Activated CD4-positive, alpha-beta T cell treated with anti-CD3 and anti-CD28 coated beads, Interleukin-2, Interleukin-6, amounts not matched to agents 100 ng/mL and 50 ng/mL, durations not matched to agents 16 hours and 8 hours (primary cell): ENCODE measurements at places on chromosomes 11 and 22.

DNA sequence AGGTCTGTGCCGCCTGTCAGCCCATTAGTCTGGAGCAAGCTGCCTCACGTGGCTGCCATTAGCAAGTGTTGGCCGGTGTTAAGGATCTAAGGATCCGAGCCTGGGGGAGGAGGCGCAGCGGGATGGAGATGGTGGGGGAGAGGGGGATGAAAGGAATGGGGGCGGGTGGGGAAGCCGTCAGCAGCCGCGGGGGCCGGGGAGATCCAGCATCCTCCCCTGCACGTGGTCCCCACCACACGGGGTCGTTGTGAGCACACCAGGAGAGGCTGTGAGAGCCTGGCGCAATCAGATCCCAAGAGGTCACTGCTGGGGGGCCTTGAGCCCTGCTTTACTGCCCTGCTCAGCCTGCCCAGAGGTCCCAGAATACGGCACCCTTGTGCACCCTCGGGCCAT, 7.3 kb downstream of the CABP7 start:
- peak; percentile 39 for DNase-seq

DNA sequence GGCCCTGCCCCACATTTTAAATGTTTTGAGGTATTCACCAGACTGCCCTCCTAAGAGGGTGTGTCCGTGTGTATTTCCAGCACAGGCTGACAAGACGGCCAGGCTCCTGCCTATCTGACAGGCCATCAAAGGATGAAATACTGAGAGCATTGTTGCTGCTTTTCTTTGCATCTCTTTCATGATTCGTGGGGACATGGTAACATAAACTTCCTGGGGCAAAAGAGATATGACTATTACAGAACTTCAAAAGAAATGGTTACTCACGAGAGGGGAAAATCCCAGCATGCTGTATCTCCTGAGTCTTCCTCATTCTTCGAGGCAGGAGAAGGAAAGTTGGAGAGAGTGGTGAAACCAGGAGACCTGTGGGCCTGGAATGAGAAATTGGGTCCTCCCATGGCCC, 10.3 kb upstream of the BIK start:
- DNase-seq = peak; percentile 8

DNA sequence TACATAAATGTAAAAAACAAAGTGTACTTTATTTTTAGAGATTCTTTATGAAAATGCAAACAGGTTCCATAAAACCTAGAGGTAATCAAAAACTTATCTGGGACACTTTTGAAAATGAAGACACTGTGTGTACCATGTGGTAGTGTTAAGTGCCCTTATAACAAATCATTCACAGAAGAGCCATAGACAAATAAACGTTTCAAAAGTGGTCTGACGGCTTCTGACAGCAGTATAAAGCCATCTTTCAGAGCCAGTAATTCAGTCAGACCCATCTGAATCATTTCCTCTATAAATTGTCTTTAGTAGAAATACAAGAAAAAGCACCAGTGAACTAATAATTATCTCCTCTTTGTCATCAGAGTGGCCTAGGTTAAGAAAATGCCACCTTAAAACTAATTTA, 100.0 kb downstream of the PAX6 start:
- no peak for DNase-seq

DNA sequence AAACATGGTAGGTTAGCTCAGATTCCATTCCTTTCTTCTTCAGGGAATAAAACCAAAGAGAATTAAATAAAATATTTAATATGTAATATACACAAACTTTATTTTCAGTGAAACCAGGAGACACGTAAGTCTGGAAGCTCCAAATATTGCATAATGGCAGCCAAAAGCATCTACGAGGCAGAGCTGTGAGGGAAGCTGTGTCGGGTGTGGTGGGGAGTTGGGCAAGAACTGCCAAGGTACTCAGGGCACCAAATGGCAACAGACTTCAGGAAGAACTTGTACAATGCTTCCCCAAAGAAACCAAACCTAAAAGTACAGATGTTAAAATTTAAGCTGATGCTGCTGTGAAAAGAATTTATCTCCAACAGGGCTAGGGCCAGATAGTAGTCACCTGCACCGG, 47.5 kb upstream of the C11orf87 start:
- no peak for DNase-seq

DNA sequence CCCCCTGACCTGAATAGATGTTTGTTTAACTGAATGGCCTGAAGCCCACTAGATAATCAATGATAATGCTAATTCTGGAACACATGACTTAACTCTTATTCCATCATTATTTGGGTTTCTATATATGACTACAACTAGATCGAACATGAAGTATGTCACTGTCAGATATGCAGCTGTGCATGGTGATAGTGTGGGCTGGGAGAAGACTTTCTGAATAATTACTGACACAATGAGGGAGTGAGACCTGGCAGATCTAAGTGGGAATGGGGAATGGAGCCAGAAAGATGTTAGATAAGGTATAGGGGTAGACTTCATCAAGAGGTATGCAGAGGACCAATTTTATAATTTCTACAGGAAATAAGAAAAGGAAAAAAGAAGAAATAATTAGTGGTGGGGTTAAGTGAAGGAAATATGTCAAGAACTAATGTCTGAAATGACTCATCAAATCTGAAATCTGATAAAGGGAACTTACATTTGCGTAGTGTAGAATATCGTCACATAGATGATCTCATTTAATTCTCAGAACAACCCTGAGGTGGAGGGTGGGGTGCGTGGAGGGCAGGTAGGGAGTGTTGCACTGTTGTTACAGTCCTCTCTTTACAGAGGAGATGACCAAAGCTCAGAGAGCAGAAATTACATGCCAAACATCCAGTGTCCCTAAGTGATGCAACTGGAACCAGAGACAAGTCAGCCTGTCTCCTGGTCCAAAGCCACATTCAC, 68.2 kb upstream of the EED start:
- DNase-seq = peak; percentile 81
